ENCODE measurements at places on chromosomes 2 and 18. TPM values are rescaled to one million over a fixed set of nuclear protein-coding genes. Genes with fewer than 3 reads are reported as not detected.

The SATB2 gene
- total RNA-seq: 5.2 TPM

DNA sequence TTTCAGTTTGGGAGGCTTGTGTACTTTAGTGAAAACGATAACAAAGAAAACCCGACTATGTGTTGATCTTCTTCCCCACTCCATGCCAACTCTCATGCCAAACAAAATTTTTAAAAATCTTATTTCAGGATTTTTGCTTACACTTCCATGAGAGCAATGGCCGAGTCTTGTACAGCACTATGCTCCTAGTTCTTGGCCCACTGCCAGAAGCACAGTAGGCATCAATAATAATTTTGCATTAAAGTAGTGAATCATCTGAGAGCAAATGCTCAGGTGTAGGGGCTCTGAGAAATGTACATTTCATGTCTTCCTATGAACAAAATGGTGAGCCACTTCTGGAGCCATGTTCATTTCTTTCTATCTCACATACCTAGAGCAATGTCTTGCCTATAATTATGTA lies 62.2 kb downstream of the MAP3K19 start:
- DNase-seq: no peak

GRCh38 chr2:105395691-105396090 lies 3.2 kb downstream of the FHL2 start:
- DNase-seq: no peak

The SGPP2 gene
- 3.7 TPM for total RNA-seq

DNA sequence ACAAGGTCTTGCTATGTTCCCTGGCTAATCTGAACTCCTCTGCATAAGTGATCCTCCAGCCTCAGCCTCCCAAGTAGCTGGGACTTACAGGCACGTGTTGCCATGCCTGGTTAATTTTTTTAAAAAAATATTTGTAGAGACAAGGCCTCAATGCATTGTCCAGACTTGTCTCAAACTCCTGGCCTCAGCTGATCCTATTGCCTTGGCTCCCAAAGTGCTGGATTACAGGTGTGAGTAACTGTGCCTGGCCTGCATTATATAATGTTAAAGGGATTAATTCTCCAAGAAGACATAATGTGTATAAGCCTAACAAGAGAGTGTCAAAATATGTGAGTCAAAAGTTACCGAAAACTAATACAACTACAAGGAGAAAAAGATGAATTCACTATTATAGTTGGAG lies 32.2 kb downstream of the BUB1 start:
- DNase-seq: no peak

The ACTR2 gene
- total RNA-seq: 54.8 TPM

- DNase-seq: no peak
Observed at GRCh38 chr2:234308813-234309195, 188.1 kb downstream of the ARL4C start.

The ABCG5 gene
- total RNA-seq: not detected

DNA sequence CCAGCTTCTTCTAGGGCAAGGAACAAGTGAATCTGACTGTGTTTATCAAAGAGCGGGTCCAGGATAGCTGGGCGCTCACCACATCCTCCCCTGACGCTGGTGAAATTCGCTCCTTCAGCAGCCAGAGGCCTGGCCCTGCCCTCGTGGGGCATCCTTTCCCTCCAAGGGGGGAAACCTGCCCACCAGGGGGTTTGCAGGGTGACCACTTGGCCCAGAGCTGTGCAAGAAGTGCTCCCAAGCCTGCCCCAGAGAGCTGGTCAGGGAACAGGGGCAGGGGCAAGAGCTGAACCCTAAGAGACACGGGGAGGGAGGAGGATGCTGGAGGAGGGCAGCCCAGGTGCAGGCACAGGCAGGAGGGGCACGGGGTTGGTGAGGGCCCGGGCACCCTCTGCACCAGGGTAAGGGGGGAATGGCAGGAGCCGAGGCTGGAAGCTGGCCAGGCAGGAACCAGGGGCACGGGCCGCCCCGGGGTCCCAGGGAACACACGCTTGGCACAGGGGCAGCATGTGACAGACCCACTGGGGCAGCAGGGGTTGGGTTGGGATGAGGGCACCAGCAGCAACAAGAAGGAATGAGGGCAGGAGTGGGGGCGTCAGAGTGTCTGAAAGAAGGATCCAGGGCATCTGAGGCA lies 2.8 kb upstream of the GPR55 start:
- DNase-seq: no peak

The ACVR1C gene
- 0.09 TPM for total RNA-seq

The DSG1 gene
- total RNA-seq: 0.32 TPM

The APCDD1 gene
- 41.0 TPM for total RNA-seq

DNA sequence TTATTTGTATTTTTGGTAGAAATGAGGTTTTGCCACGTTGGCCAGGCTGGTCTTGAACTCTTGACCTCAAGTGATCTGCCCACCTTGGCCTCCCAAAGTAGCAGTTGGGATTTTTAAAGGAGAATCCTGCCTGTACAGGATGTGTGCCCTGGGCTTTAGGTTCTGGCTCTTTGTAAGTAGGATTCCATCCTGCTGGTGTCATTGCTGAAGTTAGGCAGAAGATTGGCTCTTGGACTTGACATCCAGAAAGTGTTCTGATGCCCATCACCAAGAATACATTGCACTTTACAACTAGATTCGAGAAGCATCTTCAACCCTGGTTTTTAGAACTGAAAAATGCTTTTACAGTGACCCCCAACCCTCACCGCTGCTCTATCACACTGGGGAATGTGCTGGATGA lies 4.4 kb upstream of the TWIST2 start:
- no peak for DNase-seq

GRCh38 chr2:205571360-205571959 lies 110.8 kb upstream of the NRP2 start:
- no peak for DNase-seq

DNA sequence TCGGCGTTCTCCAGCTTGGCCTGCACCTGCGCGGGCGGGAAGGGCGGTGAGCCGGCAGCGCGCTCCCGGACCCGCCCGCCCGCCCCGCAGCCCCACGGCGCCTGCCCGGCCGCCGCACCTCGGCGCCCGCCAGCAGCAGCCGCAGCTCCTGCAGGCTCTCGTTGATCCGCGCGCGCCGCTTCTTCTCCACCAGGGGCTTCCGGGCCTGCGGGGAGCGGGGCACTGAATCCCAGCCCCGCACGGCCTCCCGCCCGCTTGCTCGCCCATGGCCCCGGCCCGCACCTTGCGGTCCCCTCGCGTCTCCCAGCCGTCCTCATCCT lies 335 bp downstream of the HES6 start:
- DNase-seq: no peak

- DNase-seq: no peak
Observed at GRCh38 chr2:19364014-19364413, 5.6 kb upstream of the OSR1 start.

The PIEZO2 gene
- 19.0 TPM for total RNA-seq

- DNase-seq: no peak
Observed at GRCh38 chr2:132936261-132936660, 266.3 kb upstream of the LYPD1 start.

The DYNAP gene
- total RNA-seq: not detected

DNA sequence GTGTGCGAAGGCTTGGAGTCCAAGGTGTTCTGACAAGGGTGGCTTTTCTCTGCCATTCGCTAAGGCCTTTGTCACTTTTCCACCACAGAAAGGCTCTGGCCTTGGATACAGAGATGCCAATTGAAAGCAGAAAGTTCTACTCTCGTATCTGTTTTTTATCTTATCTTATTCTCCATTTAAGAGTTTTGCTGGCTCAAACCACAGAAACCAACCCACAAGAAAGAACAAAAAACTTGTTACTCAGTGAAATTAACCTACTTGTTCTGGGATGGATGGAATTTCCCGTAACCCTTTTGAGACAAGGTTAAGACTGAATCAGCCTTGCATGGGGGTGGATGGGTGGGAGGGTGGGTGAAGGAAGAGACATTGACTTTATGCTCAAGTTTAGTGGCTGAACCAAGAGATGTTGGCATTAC lies 221.7 kb downstream of the CDH20 start:
- DNase-seq: no peak

- no peak for DNase-seq
Observed at GRCh38 chr2:29080886-29081743, 6.8 kb upstream of the PCARE start.

GRCh38 chr2:218036371-218036770 lies 32.7 kb upstream of the RUFY4 start:
- DNase-seq: no peak

The RIT2 gene
- not detected for total RNA-seq

- no peak for DNase-seq
Observed at GRCh38 chr2:21055879-21056790, 12.3 kb upstream of the APOB start.

- DNase-seq: no peak
Observed at GRCh38 chr2:69138247-69138772, 125.3 kb downstream of the ANTXR1 start.

The POLE4 gene
- total RNA-seq: 17.2 TPM

The CLEC4F gene
- total RNA-seq: not detected

DNA sequence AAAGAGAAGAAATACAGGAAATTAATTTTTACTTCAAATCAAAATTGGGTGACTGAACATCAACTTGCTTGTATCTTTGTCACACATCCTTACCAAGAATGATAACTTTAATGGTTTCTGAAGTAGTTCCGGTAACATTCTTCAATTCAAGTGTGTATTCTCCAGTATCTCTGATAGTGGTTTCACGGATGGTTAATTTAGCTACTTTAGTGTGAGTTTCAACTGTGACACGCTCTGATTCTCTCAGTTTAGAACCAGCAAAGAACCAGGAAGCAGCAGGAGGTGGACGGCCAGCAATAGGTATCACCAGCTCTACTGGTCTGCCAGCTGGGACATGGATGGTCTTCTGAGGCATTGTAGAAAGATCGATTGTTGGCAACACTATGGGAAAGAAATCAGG lies 62.3 kb downstream of the PLEKHA3 start:
- no peak for DNase-seq

- no peak for DNase-seq
Observed at GRCh38 chr2:47346107-47346506, 56.8 kb upstream of the MSH2 start.

The PSMA8 gene
- total RNA-seq: not detected

The NEUROD1 gene
- total RNA-seq: not detected

The KCNE4 gene
- 4.1 TPM for total RNA-seq

Measured in prostate gland (tissue), 2 donors.